ENCODE measurements at places on chromosomes 3 and 15. TPM values are rescaled to one million over a fixed set of nuclear protein-coding genes. Genes with fewer than 3 reads are reported as not detected.

Gene GPR171
- not detected for total RNA-seq

Gene LRRN1
- total RNA-seq: not detected

Gene PLA1A
- total RNA-seq: 0.37 TPM

Gene ATP2B2
- 0.13 TPM for total RNA-seq

Gene CAPN3
- 0.27 TPM for total RNA-seq

Gene C3orf49
- total RNA-seq: not detected

Gene C3orf22
- total RNA-seq: not detected
